Endothelial cell (in vitro differentiated cells): ENCODE measurements at places on chromosomes 2 and 18.

DNA sequence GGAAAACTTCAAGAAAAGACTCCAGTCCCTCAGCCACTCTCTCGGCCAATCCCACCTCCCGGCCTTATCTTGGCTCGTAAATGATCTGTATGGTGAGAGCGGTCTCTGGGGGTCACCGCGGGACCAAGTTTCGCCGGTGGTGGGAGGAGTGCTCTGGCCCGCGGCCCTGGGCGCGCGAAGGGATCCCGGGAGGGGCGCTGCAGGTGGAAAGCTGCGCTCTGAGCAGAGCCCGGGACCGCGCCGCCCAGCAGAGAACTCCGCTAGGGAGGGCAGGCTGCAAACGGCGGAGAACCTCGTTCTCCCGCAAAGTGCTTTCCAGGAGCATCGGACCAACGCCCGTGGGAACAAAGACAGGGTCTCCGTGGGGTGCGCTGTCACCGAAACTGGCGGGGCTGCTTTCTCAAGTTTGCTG lies 622 bp downstream of the LRP2 start:
- peak; percentile 36 for DNase-seq

GRCh38 chr2:226548732-226549131 lies 250.9 kb downstream of the IRS1 start:
- no peak for DNase-seq

DNA sequence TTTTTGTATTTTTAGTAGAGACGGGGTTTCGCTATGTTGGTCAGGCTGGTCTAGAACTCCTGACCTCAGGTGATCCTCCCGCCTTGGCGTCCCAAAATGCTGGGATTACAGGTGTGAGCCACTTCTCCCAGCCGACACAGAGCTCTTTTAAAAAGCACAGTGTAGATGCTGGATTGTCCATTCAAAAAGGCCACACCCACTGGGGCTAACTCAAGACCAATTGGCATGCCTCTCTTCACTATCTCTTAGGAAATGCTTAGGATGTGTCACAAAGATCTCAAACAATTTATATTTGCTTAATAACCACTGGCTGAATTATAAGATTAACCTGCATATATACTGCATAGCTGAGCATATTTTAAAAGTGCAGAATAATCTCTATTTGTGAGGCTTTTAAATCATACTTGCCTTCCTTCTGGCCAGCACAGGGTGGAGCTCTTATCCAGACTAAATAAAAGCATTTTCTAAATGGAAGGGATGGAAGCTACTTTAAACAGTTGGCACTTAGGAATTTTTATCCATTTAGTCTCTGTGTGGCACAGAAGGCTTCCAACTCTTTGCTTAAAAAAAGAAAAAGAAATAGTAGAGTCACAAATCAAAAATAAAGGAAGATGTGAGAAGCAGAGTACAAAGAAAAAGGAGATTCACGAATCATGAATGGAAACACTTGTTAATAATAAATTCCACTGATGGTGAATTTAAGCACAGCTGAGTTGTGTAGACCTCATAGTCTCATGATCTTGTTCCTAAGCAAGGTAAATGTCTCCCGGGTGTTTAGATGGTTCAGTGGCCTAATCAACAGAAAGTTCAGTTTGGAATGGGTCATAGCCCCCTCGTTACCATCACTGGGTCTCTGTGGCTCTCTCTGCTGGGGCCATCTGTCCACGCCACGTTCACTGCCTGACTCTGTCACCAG lies 22.4 kb downstream of the CRYGD start:
- no peak for DNase-seq

- DNase-seq: no peak
Measured at GRCh38 chr2:228541789-228542188, 360.3 kb upstream of the SPHKAP start.

DNA sequence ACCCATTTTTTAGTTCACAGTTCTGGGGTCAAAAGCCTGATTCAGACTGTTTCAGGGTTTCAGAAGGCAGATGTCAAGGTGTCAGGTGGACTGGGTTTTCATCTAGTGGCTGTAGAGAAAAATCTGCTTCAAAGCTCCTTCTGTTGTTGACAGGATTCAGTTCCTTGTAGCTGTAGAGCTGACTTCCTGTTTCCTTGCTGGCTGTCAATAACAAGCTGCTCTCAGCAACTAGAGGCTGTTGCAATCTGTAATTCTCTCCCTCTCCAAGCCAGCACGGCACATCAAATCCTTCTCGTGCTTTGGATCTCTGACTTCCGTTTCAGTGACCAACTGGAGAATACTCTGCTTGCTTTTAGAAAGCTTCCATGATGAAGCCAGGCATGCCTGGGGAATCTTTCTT lies 179.4 kb downstream of the DOK6 start:
- DNase-seq: peak; percentile 7

DNA sequence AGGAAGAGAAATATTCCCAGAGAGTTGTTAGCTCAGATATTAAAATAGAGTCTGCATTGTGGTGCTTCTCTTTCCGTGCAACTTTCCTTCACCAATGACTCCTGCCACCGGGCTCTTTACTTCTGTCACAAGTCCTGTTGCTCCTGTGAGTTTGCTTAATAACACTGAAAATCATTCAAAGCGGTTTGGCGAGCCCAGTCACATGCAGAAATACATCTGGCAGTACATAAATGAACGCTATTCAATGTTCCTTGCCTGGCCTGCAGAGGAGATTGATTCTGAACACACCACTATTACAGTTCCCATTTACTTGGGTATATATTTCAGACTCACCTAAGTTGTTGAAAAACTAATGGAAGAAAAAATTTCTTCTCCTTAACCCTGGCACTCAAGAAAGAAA lies 276.6 kb downstream of the ZNF521 start:
- no peak for DNase-seq

DNA sequence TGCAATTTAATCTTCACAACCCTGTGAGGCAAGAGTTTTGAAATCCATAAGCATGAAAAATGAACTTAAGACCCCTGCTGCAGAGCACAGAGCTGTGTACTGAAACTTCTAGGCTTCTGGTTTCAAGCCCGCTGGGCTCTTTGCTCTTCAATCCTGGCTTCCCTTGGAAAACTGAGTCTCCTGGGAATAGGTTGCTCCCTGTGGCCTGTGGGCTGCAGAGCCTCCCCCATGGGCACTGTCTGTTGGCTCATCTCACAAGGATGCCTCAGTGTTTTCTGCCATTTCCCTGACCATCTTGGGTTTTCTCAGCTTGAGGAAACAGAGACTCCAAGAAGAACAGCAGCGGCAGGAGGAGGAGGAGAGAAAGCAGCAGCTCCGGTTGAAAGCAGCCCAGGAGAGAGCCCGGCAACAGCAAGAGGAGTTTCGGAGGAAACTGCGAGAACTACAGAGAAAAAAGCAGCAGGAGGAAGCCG lies 44.5 kb downstream of the SUMO1 start:
- no peak for DNase-seq

DNA sequence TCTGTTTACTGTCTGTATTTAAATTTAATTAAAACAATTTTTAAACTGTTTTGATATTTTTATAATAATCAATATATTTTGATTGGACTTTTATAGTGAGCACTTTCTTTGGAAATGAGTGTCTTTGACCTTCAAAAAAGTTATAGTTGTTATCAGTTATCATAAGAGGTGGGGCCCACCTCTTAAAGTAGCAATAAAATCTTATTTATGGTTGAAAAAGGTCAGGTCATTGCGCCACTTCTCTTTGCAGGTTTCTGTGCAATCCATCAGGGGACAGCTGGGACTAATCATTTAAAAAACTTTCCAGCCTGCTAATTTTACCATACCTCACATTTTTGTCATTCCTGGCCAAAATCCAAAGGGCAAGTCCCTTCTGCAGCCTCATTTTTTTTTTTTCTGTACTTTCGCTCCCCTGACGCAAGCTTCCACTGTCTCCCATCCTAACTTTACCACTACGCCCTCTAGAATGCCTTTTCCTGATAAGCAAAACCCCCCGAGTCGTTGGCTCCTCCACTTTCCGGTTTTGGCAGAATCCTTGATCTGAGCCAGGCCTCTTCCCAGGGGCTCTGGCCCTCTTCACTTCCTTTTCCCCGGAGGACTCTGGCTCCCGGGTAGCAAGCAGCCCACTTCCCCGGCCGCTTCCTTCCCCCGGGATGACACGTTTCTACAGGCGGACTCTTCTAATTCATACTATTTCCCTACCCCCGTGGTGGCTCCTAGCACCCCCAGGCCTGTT lies 1.1 kb upstream of the SEH1L start:
- peak; percentile 66 for DNase-seq

- no peak for DNase-seq
Measured at GRCh38 chr2:120531863-120532600, 186.1 kb downstream of the INHBB start.

DNA sequence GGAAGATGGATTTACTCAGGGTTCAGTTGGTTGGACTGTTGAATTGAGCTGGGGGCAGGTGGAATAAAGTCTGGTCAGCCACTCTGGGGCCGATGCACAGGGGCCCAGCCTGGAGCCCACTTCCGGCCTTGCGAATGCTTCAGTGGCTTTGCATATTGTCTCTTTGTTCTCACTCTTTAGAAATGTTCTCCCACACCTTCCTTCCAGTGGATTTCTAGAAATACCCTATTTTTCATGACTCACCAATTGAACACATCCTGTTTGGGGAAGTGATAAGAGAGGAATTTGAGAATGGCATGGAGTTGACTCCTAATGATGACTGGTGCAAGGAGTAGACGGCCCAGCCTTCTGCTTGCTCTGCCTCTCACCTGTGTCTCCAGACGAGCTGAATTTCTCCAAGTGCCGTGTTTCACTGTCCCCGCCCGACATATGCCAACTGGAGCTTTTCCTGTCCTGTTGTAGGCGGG lies 28.1 kb downstream of the ASAP2 start:
- DNase-seq: no peak

DNA sequence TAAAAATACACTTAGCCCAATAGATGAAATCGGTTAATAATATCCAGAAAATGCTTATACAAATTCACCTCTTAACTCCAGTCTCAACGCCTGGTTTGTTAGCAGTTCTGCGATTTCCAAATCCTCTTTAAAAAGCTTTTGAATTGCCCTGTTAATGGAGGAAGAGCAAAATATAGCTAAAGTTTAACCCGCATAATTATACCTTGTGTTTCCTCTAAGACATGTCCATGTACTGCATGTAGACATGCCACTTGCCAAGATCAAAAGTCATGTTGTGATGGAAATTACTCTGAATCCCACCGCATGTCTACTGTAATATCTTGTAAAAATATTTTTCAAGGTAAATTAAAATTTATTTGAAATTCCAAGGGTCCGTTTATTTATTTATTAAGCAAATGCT lies 291.2 kb upstream of the LRP1B start:
- DNase-seq: no peak

- no peak for DNase-seq
Measured at GRCh38 chr2:18614041-18614440, 24.7 kb upstream of the NT5C1B start.

- DNase-seq: no peak
Measured at GRCh38 chr18:64311859-64312258, 163.0 kb upstream of the LINC00305 start.

- no peak for DNase-seq
Measured at GRCh38 chr2:230828272-230828961, 36.3 kb upstream of the ITM2C start.

GRCh38 chr18:69845593-69846506 lies 101.8 kb downstream of the CD226 start:
- DNase-seq: no peak

DNA sequence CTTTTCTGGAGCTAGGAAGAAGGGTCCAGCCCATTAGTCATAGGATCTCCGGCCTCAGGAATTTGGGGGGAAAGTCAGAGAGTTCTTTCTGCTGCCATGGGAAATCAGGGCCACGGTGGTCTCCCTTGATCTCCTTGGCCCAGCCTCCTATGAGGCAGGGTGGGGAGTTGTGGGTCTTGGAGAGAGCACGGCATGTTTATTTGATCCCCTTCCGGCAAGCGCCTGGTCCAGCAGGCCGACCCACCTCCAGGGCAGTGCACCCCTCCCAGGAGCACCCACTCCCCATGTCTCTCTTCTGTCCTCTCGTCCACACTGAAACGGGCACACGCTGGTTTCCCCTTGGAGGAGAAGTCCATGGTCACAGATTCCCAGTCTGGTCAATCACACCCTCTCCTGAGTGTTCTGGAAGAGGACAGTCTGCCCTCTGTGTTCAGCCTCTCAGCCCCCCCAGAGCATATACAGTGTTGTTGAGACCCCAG lies 464.6 kb upstream of the HS6ST1 start:
- DNase-seq: no peak

DNA sequence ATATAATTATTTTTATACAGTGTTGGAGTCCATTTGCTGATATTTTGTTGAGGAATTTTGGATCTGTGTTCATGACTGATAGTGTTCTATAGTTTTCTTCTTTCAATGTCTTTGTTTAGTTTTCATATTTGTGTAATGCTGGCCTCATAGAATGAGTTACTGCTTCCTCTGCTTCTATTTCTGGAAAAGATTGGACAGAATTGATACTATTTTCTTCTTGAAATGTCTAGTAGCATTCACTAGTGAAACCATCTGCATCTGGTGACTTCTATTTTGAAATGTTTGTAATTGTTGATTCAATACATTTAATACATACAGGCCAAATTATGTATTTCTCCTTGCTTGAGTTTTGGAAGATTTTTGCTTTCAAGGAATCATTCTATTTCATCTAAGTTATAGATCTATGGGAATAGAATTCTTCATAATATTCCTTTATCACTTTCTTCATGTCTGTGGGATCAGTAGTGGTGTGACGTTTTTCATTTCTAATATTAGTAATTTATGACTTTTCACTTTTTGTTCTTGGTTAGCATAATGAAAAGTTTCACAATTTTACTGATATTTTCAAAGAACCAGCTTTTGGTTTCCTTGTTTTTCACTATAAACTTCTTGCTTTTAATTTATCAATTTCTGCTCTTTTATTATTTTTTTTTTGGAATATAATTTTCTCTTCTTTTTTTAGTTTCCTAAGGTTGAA lies 509.9 kb upstream of the VRK2 start:
- DNase-seq: no peak

- DNase-seq: no peak
Measured at GRCh38 chr2:237096911-237097310, 11.2 kb downstream of the COPS8 start.
